ENCODE measurements at places on chromosomes 7 and 10.

- no peak for DNase-seq
These were observed 66.6 kb upstream of the ANTXRL start for GRCh38 chr10:46220187-46220586.

- DNase-seq: no peak
These were observed 76.3 kb downstream of the JCAD start for GRCh38 chr10:29982997-29983648.

DNA sequence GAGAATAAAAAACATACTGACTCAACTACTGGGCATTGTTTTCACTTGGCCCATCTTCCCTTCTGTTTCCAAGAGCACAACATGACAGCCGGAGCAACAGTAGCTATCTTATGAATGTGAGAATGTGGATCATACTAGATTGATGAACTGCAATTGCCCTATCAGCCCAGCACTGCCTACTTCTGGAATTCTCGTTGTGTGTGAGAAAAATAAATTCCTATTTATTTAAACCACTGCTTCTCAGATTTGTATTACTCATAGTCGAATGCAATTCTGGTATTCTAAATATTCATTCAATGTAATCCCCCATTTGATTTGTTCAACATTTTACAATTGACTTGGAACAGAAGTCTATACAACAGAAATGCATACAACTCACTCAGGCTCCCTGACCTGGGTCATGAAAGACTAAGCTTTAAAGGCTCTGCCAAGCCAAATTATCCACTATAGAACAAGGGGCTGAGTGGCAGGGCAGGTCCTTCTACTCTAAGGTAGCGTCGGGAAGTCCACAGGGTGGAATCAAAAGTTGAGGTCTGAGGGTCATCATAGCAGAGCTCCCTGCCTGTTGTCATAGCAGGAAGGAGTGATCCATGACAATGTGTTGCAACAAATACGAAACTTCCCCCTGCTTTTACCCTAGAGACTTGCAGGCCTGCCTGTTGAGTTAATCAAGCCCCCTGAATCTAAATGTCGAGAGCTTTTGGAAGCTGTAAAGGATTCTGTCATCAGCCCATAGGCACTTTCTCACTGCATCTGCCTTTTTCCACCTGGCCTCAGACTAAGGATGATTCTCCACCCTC is 12.4 kb upstream of the JAZF1 start:
- no peak for DNase-seq

GRCh38 chr7:35875292-35875691 is 74.4 kb downstream of the SEPTIN7 start:
- DNase-seq: no peak

GRCh38 chr7:120988591-120989256 is at the start of gene CPED1:
Gene CPED1, plus strand, starts transcription at chr7:120988711. Its CDS starts 911 bp downstream, at chr7:120989622.
- DNase-seq: no peak

DNA sequence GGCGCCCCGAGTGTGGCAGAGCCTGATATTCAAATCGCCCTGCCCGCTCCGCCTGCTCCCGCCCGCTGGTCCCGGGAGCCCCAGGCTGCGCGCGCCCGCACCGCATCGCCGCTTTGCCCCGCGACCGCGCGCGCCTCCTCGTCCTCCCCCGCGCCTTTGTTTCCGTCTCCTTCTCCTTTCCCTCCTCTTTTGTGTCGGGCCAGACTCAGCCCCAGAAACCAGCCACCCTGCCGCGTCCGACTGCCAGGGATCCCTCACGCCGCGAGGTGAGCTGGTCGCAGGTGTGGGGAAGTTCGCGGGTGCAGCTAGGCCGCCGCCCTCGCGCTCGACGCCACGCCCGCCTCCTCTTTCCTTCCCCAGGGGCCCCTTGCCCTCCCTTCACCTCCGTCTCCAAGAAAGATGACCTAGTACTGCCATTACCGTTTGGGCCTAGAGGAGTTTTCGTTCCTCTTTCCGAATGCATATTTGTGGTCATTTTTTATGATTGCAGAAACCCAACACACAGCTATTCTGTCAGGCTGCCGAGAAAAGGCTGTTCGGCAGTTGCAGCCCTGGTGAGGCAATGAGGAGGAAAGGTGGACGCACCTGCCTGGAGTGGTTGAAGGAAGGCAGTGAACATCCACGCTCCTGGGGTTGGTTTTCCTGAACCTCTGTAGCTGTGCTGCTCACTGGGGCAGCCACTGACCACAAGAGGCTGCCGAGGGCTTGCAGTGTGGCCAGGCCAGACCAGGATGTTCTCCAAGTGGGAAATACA is 107.3 kb downstream of the SNX10 start:
- no peak for DNase-seq

GRCh38 chr7:99092064-99092720 is 51.7 kb downstream of the SMURF1 start:
- no peak for DNase-seq

- DNase-seq: no peak
These were observed 45.4 kb upstream of the COL13A1 start for GRCh38 chr10:69756279-69756678.

DNA sequence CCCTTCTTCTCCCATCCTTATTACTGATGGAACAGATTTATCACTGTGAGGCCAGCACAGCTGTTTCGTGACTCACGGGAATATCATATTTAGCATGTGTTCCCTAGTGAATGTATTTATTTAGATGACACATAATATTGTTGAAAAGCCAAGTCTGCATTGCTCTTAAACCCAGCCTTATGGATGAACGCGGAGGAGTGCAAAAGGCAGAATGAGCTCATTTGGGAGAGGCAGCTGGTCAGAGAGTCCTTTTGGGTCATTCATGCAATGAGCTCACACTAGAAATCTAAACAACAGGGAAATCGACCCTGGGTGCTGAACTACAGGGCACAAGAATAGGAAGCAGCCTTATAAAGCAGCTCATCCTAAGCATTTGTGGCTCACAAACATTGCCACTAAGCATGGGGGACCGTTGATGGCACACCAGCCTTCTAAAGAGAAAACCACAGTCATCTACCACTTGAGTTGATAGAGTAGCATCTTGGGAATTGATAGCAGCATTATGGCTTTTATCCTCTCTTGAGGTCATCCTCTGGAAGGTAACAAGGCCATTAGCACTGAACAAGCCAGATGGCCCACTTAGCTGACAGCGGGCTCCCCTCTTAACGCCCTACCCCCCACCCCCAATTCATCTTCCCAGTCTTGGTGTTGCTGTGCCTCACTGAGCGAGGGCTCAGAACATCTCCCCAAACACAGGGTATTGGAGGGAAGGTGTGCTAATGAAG is 32.9 kb upstream of the SDK1 start:
- no peak for DNase-seq

DNA sequence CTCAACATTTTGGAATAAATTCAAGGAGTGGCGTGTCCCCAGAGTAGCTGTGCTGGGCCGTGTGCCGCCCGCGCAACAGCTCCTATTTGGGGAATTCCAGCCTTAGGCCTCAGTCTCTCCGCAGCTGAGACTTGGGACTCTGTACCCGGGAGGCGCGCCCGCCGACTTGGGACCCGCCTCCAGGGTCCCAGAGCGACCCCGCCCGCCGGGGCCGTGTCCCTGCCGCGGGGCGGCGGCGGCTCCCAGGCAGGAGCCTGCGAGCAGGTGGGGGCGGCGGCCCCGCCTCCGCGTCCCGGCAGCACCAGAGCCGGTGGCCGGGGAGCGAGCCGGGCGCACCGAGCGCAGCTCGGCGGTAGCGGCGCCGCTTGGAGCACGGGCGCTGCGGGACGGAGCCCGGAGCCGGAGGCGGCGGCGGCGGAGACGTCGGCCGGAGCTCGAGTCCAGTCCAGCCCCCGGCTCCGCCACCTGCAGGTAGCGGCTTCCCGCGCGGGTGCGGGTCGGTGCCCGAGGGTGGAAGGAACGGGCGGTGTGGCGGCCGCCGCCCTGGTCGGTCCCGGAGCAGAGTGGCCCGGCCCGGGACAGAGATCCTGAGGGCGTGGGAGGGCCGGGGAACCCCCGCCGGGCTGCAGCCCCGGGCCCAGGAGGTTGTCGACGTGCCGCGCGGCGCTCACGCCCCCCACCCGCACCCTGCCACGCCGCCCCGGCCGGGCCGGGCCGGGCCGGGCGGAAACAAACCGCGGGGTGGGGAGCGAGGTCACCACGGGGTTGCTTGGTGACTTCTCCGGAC is at the start of gene WIPF3:
Gene WIPF3, plus strand, starts transcription at position 301 of the 787 bp plus-strand sequence. CDS start 28,217 bp downstream, outside the sequence.
- no peak for DNase-seq

GRCh38 chr10:49183596-49184542 is 4.3 kb downstream of the TMEM273 start:
- DNase-seq: no peak

DNA sequence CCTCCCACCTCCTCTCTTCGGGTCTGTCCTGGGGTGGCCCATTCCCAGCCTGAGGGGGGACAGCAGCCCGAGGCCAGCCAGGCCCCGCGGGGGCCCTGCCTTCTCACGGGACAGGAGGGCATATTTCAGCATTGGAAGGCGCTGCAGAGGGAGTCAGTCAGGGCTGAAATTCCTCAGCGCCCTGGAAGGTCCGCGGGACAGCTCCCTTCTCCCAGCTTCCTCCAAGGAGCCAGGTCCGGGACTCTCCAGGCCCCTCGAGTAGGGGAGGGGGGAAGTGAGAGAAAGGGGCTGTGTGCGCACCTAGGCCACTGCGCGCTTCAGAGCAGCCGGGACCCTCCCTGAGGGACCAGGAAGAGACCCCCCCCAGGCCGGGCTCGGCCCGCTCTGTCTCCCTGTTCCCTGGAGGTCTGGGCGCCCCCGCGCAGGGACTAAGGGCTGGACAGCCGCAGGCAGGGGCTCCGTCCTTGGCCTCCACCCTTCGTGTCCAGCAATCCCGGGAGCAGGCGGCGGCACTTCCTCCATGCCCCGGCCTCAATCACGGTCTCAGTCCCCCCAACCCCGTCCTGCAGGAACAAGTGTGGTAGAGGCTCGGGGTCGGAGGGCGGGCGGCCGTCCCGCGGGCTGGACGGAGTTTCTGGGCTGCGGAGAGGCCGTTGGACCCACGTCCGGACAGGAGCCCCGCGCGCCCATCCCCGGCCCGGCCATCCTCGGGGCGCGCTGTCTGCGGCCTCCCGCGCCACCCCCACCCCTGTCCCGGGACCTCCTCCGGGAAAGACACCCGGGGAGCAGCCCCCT is 6.0 kb upstream of the ELFN1 start:
- no peak for DNase-seq

- no peak for DNase-seq
These were observed 55.3 kb upstream of the KAT6B start for GRCh38 chr10:74771054-74771453.

DNA sequence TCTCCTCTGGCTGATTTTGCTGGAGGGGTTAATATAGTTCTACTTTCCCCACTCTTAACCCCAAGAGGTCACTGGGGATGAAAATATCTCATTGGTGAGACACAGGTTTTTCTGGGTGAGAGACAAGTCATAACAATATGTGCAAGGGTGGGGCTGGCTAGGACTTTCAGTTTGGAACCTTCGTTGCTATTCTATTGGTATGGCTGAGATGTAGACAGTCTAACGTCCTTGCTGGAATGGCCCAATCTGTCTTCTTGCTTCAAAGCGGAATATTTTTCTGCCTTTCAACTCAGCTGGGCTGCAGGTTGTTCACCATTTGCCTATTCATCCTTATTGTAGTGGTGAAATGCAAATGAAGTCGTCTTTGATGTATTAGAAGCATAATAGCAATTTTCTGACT is 267.3 kb upstream of the MKI67 start:
- DNase-seq: no peak

DNA sequence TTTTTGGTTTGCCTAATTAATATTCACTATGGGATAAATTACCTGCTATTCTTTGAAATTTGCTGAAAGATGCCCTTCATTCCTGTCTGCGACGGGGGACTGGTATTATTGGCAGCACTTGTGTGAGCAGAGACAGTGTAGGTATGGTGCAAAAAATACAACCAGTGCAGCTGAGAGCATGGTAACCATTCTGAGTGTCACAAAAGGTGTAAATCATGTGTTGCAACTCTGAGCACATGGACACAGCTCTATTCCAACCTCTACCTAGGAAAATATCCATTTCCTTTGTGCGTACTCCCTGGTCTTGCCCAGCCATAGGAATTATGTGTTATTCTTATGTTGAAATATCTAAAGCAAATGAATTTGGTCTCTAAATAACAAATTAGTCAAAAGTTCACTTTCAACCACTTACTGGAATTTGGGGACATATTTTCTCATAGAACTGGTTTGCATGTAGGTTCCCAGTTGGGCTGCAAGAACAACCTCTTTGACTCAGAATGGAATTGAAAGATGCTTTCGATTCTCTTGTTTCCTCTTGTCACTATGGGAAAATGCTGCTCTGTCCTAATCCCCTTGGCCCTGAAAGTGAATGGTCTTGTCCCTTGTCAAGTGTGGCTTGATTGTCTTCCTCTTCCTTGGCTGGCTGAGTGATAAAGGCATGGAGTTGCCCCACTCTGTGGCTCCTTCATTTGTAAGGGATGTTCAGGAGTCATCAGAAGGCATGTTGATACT is 57.0 kb downstream of the CELF2 start:
- DNase-seq: no peak

- DNase-seq: no peak
These were observed 190.1 kb downstream of the LRRTM3 start for GRCh38 chr10:67115972-67116371.

DNA sequence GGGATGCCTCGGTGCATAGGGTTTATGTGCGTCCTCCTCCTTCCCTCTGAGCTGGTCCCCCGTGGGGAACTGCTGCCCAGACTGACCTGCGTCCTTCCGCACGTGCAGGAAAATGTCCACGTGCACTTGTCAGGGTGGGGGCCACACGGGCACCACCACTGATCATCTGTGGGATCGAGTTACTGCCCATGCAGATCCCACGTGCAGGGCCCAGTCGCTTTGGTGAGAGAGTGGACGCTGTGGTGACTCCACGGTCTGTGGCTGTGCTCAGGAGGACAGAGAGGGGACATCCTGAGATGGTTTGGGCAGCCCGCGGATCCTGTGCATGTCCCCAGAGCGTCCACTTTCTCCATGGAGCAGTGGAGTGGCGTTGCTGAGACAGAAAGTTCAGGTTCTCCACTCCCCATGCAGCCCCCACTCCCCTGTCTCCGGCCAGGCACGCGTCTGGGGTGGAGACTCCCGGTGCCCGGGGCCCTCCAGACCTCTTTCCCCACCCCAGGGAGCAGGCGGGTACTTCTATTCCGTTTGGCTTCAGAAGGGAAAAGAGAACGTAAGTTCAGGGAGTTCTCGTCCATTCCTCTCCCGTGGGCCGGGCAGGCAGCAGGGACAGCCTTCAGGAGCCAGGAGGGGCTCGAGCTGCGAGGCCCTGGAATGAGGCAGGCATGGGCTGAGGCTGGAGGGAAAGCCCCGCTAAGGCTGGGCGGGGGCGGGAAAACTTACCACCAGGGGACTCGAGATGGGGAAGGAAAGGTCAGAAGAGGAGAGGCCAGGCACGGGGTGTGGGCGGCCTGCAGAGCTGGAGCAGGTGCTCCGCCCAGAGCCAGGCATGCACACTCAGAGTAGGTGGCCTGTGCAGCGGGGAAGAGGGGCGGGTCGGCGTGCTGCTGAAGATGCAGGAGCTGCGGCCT is 59.9 kb downstream of the EGFR start:
- no peak for DNase-seq

GRCh38 chr10:90937645-90938258 is 16.9 kb upstream of the ANKRD1 start:
- no peak for DNase-seq

DNA sequence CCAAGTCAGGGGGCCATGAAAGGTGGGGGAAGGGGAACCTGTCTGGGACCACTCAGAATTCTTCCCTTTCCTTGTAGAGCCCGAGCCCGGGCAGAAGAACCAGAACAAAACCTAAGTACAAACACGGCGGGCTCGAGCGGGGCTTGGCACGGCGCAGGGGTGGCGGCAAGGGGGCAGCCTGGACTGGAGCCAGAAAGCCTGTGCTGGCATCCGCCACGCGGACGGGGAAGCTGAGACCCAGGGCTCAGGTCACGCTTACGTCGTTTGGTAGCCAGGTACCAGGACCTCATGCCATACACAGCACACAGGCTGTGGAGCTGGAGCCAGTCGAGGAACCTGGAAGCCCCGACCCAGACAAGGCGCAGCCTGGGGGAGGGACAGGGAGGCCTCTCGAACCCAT is 6.6 kb upstream of the GPER1 start:
- DNase-seq: no peak
